ENCODE measurements at places on chromosomes 11 and 22.
A peak's percentile ranks its signal among the peaks of the same experiment; 100 is the strongest.

- no peak for DNase-seq
These were observed 219.1 kb upstream of the ARHGAP42 start for GRCh38 chr11:100467821-100468508.

GRCh38 chr22:31676700-31677099, 14.7 kb upstream of the PISD start:
- DNase-seq, result peak; percentile 97

DNA sequence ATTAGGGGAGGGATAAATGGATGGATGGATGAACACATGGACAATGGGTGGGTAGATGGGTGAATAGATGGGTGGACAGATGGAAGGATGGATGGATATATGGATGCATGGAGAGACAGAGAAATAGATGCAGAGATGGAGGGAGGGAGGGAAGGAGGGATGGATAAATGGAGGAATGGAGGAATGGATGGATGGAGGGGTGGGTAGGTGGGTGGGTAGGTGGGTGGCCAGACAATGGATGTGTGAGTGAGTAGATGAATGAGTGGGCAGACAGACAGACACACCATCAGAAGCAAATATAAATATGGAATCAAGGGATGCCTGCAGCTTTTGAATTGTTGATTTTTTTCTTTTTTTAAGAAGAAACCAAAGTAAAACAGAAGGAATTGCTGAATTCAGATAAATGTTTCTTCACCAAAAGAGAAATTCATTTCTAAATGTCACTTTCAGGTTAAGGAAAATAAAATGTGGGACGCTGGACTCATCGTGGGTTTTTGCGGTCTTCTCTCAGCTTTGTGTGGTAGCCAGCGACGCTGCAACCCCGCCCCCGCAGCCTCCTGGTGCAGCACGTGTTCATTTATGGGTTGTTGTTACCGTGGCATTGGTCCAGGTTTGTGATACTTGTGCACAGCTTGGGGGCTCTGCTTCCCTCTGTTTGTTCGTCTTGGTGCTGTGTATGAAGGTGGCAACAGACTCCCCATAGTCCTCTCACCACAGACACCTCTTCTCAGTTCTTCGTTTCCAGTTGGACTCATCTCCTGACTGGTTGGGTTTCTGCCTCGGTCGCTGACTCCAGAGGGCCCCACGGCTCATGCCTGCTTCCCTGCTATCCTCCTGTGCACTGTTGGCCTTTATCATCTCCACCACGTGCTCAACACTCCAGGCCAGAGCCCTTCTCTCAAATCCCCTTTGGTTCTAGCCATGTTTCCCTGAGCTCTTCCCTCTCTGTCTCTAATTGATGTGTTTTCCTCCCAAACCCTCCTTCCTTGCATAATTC, 76.4 kb downstream of the CDKN1C start:
- DNase-seq, result no peak

- DNase-seq, result no peak
These were observed 85.5 kb downstream of the CDKN1C start for GRCh38 chr11:2799881-2800654.

DNA sequence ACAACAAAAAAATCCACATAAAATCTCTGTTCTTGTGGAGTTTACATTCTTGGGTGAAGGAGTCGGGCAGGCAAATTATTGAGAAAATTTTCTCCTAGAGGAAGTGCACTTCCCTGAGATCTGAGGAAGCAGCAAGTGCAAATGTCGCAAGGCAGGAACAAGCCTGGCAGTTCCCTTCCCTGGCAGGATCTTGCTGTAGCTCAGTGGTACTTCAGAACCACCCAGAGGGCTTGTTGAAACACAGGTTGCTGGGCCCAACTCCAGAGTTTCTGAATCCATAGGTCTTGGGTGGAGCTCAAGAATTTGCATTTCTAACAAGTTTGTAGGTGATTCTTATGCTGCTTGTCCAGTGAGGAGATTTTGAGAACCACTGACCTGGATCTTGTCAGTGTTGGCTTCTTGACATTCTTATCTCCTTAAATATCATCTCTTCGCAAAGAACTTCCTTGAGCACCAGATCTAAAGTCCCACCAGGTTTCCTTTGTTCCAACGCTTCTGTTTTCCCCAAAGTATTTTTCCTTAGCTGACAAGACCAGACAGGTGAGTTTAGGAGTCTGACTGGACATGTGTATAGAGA, 9.6 kb downstream of the QSER1 start:
- no peak for DNase-seq

DNA sequence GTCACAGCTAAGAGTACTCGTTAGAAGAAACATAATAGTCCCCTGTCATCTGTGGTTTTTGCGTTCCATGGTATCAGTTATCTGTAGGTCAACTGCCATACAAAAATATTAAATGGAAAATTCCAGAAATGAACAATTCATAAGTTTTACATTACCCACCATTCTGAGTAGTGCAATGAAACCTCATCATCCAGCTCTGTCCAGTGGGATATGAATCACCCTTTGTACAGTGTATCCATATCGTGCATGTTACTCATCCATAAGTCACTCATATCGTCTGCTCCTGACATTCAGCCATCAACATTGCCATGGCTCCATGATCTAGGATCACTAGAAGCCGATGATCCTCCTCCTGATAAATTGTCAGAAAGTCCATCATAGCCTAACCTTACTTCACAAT, 174.9 kb upstream of the C11orf87 start:
- DNase-seq, result no peak

GRCh38 chr11:94144216-94144615, 15.6 kb downstream of the PANX1 start:
- DNase-seq, result no peak

- no peak for DNase-seq
These were observed 13.8 kb downstream of the SDHD start for GRCh38 chr11:112100462-112100861.

DNA sequence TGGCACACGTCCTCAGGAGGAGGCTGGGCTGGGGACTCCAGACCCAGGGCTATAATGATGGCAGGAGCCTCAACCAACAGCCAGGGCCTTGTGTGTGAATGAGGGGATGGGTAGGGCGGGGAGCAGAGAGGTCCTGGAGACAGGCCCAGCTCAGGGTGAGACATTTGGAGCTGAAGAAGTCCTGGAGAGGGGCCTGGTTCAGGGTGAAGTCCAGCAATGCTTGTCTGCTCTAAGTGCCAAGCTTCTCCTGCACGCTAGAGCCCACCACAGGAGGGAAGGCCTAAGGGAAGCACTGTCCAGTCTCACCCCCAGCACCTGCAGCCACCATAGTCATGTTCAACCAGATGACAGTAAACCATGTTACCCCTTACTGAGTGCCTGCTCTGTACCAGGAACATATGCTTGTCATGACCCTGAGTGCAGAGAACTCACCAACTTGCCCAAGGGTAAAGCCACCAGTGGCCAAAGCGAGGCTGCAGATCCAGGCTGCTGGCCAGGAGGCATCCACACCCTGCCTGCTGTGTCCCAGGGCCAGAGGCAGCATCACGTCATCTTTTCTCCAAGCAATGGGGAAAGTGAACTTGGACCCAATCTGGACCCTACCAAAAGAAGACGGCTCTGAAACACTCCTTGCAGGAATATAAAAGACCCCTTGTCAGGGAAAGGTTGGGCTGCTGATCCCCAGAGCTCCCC, 24.0 kb downstream of the LMO1 start:
- no peak for DNase-seq

- DNase-seq, result peak; percentile 52
These were observed 3.2 kb upstream of the CCDC15 start for GRCh38 chr11:124950601-124951330.

GRCh38 chr11:89545691-89546090, 54.5 kb upstream of the NOX4 start:
- no peak for DNase-seq

GRCh38 chr11:128734832-128735224, 41.0 kb downstream of the FLI1 start:
- DNase-seq, result no peak

- no peak for DNase-seq
These were observed 117.8 kb downstream of the WNT11 start for GRCh38 chr11:76088511-76088910.

DNA sequence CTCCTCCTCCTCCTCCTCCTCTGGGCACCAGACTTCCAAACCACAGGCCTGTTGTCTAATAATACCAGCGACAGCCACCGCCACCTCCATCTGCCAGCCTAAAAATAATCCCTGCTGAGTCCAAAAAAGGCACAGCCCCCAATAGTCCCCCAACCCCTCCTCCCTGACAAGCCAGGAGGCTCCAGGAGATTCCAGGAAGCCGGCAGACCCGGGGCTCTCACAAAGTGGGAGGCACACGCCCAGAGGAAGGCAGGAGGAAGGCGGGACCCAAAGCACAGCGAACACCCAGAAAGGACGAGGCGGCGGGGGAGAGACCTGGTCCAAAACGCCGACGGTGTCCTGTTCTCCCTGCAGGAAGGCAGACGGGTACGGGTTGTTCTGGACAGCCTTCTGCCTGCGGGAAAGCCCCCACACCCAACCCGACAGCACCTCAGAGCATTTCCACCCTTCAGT, 5.9 kb downstream of the IGSF9B start:
- DNase-seq, result no peak

GRCh38 chr11:87320123-87320522, 282.4 kb downstream of the TMEM135 start:
- DNase-seq, result no peak

- DNase-seq, result no peak
These were observed 104.4 kb downstream of the FANCF start for GRCh38 chr11:22521226-22521625.

GRCh38 chr11:66912361-66912760, 45.8 kb downstream of the PC start:
- DNase-seq, result no peak

DNA sequence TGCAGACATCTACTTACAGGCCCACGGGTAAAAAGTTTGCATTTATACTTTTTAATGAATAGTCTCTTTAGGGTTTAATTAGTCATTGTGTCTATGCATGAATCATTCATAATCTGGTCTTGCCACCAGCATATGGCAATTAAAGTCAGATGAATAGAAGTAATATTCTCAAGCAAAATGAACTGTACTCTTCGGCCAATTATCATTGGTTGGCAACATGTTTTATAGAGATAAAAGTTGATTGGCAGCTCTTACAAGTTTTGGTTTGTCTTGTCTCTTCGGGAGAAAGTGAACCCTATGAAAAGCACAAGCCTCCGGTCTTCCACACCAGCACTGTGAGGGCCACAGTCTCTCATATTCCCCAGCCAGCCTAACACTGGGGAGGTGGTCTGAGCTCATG, 97.8 kb downstream of the OSBP2 start:
- no peak for DNase-seq

DNA sequence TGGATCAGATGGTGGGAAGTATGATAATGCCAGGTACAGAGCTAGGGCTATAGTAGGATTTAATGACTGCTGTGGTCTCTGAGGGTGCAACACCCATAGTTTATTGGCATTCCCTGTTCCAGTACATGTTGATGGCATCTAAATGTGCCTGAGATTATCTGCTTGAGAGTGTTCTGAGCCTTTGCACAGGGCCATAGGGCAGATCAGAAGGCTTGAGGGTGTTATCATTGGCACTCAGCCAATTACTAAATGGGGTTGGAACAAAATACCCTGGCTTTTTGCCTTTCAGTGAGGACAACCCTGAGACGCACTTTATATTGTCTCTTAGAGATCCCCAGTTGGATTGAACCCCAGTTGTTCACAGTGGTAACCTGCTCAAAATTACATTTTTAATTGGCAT, 6.7 kb downstream of the SLC5A12 start:
- DNase-seq, result no peak

GRCh38 chr11:91091563-91091962, 868.7 kb upstream of the CHORDC1 start:
- no peak for DNase-seq

GRCh38 chr22:35480627-35481550, 59.7 kb upstream of the RASD2 start:
- no peak for DNase-seq

DNA sequence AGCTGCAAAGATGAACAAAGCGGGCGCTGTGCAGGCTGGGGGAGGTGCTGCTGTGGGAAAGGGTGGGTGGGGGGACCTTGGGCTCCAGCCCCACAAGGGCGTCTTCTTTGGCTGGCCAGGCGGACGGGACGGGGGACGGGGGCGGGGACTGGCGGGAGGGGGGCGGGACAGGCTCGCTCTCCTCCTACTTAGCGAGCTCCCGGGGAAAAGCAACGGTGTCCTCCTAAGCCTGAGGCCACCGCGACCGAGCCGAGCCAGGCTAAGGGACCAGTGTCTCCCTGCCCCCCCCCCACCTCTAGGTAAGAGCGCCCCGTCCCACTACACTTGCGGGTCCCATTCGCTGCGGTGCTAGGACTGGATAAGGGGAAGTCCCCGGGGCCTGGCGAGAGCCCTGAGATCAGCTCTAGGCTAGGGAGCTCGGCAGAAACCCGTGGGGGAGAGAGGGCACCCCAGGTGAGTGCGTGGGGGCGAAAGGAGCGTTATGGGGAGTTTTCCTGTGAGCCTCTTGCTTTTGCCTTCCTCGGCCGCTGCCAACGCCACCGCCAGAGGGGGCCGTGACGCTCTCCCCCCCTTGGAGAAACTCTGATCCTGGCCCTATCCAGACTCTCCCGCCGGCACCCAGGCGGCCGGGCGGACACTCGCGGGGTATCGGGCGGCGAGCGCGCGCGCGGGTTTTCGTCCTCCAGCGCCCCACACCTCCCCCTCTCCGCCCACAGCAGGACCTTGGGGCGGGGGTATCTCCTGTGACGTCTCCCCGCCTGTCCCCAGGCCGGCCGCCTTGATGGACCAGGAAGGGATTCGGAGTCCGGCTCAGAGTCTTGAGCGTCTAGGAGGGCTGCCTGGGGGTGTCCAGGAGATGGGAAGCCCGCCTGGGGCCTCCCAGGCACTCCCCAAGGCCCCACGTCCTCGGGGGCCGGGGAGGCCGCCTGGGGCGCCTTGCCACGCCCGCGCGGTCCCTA, at the start of gene PHLDB1:
PHLDB1 (plus strand) TSS at position 215 of the 959 bp plus-strand sequence. CDS start 6,222 bp downstream, outside the sequence.
- peak; percentile 58 for DNase-seq

DNA sequence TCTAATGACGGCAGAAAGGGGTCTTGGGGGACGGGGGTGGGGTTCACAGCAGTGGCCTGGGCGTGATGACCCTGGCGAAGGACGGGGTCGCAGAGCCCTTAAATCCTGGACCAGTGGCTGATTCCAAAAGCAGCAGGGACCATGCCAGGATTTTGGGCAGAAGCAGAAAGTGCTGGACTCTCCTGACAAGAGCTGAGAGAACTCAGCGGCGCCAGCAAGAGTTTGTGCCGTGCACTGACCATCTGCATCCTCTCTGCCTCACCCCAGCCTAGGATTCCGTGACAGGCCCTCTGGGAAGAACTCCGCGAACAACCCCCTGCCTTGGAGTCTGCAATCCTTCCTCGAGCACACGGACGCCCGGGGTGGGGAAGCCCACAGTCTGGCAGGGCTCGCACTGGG, 644 bp upstream of the NDUFV1 start:
- DNase-seq, result no peak

GRCh38 chr11:126318574-126319373, 14.9 kb downstream of the DCPS start:
- DNase-seq, result peak; percentile 55

GRCh38 chr22:41768430-41768829, 32.0 kb upstream of the CCDC134 start:
- no peak for DNase-seq

- DNase-seq, result no peak
These were observed 188.9 kb upstream of the SESN3 start for GRCh38 chr11:95419915-95420314.

DNA sequence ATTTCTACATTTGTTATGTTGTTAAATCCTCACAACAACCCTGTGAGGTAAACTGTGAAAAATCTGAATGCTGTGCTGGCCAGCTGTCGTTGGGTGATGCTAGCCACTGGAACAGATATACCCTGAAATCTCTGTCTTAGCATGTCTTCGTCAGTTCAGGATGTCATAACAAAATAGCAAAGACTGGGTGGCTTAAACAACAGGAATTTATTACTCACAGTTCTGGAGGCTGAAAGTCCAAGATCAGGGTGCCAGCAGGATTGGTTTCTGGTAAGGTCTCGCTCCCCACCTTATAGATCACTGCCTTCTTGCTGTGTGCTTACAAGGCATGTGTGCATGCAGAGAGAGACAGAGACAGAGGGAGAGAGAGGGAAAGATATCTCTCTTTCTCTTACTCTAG, 211.7 kb downstream of the C11orf91 start:
- DNase-seq, result no peak
